ENCODE measurements at places on chromosomes 6 and 20.
A peak's percentile ranks its signal among the peaks of the same experiment; 100 is the strongest.

DNA sequence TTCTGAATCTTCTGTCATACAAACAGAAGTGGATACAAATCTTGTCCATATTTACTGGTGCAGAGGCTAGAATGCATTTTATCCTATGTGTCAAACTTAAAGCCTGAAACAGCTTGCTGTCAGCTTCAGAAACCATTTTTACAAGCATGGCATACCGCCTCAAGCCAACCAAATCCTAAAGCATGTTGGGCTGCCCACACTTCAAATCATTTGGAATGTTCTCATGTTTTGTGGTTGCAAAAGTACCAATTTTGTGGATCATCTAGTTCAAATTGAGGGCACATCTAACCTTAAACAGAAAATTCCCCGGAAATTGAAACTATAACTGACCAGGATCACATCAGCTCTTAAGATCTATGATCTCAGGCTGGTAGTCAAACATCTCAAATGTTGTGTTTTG is 3.2 kb downstream of the GPR63 start:
- no peak for DNase-seq

- DNase-seq, result no peak
These were observed 59.5 kb upstream of the ARMH2 start for GRCh38 chr6:24858177-24858653.

- DNase-seq, result no peak
These were observed 117.8 kb upstream of the ESR1 start for GRCh38 chr6:151689499-151690201.

GRCh38 chr6:1592852-1593251 is 16.9 kb upstream of the FOXC1 start:
- no peak for DNase-seq

GRCh38 chr6:90222724-90223198 is 73.9 kb downstream of the BACH2 start:
- peak; percentile 74 for DNase-seq

DNA sequence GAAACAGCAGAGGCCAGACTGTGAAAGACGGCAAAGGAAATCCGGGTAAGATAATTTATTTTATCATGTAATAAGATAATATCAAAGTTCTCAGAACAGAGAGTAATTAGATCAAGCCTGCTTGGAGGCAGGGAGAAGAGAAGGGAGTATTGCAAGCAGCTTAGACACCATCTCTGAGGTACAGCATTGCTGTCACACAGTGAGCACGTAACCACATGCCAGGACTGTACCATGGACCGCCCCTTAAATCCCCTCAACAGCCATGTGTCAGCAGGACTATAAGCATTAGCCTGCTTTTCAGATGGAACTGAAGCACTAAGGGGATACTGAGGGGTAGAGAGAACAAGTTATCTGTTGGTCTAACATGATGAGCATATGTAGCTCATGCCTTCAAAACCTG is 141.5 kb downstream of the C6orf118 start:
- DNase-seq, result no peak

GRCh38 chr6:148382861-148383260 is 40.2 kb downstream of the SASH1 start:
- DNase-seq, result no peak

DNA sequence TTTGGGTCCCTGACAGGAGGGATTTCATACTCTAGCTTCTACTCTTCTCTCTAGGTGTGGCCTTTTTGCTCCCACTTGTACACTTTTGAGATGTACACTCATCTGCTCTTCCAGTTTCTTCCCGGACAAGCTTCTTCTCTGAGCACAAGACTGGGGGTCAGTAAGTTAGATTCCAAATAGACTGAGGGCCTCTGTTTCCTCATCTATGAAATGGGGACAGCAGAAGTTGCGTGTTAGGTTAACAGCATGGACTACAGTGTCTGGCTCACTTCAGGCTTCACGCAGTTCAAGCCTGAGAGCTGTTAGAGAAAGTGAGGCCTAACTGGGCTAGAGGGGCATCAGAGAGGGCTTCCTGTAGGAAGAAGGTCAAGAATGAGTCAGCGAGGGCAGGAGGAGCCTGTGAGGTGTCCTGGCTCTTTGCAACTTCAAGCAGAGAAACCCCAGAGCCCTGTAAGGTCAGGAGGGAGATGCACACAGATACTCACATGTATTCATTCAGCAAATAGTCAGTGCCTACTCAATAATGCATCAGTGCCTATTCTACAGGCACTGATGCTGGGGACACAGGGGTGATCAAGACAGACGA is 20.6 kb downstream of the XKR7 start:
- no peak for DNase-seq

- no peak for DNase-seq
These were observed 98.4 kb downstream of the CDKAL1 start for GRCh38 chr6:20632696-20633095.

- DNase-seq, result no peak
These were observed 300.3 kb downstream of the PRL start for GRCh38 chr6:21996425-21997118.

DNA sequence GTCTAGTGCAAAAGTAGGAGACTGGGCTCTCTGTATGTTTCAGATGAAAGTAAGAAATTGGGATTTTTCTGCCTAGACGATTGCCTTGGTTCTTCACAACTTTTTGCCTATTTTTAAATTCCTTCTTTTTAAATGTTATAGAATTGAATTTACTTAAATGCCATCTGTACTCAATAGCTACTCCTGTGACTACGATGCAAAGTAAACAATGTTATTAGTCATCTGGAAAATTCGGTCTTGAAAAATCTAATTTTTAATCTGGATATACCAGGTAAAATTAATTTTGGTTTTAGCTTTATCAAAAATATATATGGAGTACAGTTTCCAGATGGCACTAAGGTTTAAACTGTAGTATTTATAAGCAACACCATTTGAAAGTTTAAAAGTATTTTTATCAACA is 472.2 kb downstream of the UTRN start:
- no peak for DNase-seq

- DNase-seq, result no peak
These were observed 230.8 kb downstream of the TFAP2B start for GRCh38 chr6:51049288-51049982.

GRCh38 chr6:68834551-68834950 is 199.5 kb downstream of the ADGRB3 start:
- DNase-seq, result no peak

DNA sequence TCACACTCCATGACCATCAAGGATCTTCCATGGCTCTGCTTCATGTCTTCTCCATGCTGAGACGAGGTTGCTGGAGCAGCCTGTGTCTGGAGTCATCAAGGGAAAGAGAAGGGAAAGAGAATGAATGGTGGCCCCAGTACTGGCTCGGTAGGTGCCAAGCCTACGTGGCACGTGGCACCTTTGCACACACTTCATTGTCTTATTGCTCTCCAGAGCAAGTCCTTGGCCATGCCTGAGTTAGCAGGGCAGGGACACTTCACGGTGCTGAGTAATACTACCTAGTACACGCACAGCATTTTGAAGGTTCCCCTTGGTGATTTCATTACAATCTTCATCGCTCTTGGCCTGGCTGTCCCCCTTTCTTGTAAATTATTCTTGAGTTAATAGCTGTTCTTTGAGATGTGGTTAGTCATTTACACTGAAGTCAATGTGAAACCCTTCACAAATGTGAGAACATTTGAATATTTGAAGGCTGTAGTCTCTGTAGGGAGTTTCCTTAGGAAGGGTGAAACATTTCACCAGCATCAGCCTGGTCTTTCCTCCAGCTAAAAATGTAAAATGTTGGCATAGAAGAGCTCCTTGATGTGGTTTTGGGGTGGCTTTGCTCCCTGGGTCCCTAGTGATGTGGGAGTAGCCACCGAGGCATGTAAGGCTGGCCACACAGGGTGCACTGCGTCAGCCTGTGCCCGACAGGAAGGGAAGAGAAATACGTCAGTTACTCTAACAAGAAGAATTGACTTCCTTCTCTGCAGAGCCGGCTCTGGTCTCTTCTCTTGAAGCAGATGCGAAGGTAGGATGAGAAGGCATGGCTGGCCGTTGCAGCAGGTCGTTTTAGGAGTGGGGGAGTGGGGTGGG is at the start of gene SYTL3:
Gene SYTL3 (plus strand): TSS at position 766 of the 855 bp plus-strand sequence. CDS start 13,215 bp downstream, outside the sequence.
- DNase-seq, result peak; percentile 76

- no peak for DNase-seq
These were observed 66.4 kb downstream of the CLIC5 start for GRCh38 chr6:45949256-45949655.

- no peak for DNase-seq
These were observed 17.2 kb upstream of the WFDC10A start for GRCh38 chr20:45612314-45612713.

DNA sequence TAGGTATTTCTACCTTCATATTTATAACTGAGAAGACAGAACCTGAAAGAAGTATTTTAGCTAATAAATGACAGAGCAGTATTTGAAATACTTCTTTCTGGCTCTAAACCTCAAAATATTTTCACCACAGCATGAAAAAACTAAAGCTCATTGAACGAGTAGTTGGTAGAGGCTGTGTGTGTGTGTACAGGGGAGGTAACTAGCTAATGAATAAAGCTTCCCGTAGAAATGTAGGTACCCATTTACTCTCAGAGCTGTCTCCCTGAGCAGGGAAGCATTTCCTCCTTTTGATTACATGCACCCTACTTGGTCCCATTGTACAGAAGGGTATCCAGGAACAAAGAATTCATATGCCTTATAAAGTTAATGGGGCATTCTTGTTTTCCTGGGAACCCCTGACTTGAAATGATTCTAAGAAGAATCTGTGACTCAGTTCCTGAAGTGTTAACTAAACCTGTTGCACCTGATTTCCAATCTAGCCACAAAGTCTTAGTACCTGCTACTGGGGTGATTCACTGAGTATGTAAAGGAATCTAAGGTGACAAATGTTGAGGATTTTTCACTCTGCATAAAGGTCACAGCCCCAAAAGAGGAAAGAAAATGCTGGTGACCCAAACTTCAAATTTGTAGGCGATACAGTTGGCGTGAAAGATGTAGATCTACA is 12.5 kb downstream of the CRYBG1 start:
- DNase-seq, result no peak

DNA sequence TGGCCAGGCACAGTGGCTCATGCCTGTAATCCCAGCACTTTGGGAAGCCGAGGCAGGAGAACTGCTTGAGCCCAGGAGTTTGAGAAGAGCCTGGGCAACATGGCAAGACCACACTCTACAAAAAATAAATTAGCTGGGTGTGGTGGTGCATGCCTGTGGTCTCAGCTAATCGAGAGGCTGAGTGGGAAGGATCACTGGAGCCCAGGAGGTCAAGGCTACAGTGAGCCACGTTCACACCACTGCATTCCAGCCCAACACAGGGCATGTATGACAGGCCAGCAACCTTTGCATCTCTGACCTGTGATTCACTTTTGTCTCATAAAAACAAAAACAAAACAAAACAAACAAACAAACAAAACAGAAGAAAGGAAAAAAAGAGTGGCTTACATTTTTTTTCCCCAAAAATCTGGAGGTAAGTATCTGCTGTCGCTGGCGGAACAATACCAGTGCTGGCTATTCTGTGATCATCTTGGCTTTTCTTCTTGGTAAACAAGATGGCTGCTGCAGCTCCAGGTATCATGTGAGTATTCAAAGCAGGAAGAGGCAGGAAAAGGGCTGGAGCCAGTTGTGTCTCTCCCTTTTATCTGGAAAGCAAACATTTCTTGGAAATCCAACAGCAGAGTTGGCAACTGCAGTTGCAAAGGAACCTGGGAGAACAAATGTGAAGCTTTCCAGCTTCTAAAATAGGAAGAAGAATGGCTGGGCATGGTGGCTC is 40.4 kb upstream of the ZMYND8 start:
- no peak for DNase-seq

- DNase-seq, result no peak
These were observed 84.1 kb downstream of the DNAAF9 start for GRCh38 chr20:3323398-3323797.

DNA sequence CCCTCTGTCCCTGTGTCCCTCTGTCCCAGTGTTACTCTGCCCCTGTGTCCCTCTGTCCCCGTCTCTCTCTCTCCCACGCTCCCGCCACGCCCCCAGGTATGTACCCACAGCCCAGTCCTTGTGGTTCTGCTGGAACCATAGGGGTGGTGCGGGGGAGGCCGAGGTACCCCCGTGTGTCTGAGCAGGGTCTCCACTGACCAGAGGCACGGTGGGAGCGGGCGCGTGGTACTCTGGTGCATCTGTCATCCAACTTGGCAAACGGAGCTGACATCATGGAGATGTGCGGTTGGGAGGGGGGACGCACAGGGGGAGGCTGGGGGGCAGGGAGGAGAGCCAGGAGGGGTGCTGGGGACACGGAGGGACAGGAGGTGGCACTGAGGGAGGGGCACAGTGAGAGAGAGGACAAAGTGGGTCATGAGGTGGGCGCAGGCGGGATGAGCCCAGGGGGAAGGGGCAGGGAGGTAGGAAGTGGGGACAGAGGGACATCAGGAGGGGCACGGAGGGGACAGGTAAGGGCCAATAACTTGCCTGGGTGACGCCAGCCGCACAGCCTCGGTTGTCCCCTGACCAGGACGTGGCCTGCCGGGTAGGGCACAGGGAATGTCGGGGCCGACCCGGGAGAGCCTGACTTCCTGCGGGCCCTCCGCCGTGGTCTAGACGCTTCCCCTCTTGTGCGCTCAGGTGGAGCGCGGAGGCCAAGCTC is 163.6 kb upstream of the PDE10A start:
- no peak for DNase-seq

- no peak for DNase-seq
These were observed 5.9 kb upstream of the SCML4 start for GRCh38 chr6:107830060-107830459.

DNA sequence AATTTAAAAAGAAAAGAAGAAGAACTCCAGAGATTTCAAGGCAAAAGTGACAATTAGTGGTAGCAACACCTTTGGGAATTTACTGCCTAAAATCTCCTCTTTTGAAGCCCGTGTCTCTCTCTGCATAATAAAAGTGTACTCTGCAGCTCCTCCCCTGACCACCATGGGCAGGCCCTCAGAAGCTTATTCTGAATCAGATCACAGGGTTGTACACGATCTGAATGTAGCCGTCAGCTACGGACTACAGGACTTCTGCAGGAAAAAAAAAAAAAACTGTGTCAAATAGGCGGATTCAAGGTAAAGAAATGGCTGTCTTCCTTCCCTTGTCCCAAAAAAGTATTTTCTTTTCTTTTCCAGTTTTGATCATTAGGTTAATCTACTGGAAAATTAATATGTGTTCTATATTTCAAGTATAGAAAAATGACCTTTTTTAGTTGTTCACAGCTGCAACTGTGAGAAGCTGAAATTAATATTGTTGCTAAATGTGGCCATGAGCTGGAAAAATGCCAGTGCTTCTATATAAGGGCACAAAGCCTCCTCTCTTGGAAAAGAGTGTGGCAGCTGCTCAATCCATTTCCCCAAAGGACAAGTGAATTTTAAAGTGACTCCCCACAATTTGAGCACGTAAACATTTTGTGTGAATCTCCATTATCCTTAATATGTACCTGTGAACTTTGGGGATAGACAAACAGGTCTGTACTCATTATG is 397.4 kb downstream of the C6orf118 start:
- no peak for DNase-seq

- DNase-seq, result no peak
These were observed 37.2 kb upstream of the RNF24 start for GRCh38 chr20:4052554-4052953.

- no peak for DNase-seq
These were observed 133.8 kb downstream of the BTBD3 start for GRCh38 chr20:12051206-12052163.

GRCh38 chr6:164792666-164793065 is 516.7 kb downstream of the C6orf118 start:
- no peak for DNase-seq
